Dermis blood vessel endothelial cell (primary cell): ENCODE measurements at places on chromosomes 4 and X.

DNA sequence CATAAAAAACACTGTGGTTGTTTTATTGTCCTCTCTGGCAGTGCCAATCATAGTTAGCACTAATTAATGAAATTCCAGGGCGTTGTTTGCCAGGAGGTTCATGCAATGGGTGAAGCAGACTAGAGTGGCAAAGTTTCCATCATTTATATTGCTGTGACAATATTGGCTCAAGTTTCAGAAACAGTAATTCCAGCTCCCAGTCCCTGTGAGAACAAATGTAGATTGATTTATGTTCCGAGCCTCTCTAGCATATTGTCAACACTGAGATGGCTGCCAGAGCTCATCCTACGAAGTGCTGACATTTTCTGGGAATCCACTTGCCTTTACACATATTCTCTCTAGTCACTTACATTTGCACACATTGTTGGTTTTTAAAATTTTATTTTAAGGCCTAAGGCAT, 440.0 kb upstream of the IGFBP7 start:
- no peak for DNase-seq

- DNase-seq = no peak
Measured at GRCh38 chrX:10743476-10743875, 123.1 kb upstream of the MID1 start.

- DNase-seq = no peak
Measured at GRCh38 chr4:52822583-52822971, 39.5 kb upstream of the RASL11B start.

GRCh38 chrX:39975101-39975925, 122.4 kb downstream of the BCOR start:
- DNase-seq = no peak

GRCh38 chr4:55475394-55476243, 71.1 kb downstream of the CLOCK start:
- peak; percentile 21 for DNase-seq
